ENCODE measurements at places on chromosomes 4 and X. TPM values are rescaled to one million over a fixed set of nuclear protein-coding genes. Genes with fewer than 3 reads are reported as not detected.

The TCP11X2 gene
- not detected for total RNA-seq

The SUPT20HL1 gene
- not detected for total RNA-seq

The ADRA2C gene
- not detected for total RNA-seq

The GLOD5 gene
- not detected for total RNA-seq

The ODAPH gene
- total RNA-seq: 0.15 TPM

The PPARGC1A gene
- total RNA-seq: 2.7 TPM

The SSX4 gene
- total RNA-seq: not detected
